C1 segment of cervical spinal cord (tissue), 14 donors: ENCODE measurements at places on chromosomes 5 and 9.
A peak's percentile ranks its signal among the peaks of the same experiment; 100 is the strongest.

GRCh38 chr5:129960831-129961230 is 56.6 kb downstream of the CHSY3 start:
- no peak for DNase-seq

DNA sequence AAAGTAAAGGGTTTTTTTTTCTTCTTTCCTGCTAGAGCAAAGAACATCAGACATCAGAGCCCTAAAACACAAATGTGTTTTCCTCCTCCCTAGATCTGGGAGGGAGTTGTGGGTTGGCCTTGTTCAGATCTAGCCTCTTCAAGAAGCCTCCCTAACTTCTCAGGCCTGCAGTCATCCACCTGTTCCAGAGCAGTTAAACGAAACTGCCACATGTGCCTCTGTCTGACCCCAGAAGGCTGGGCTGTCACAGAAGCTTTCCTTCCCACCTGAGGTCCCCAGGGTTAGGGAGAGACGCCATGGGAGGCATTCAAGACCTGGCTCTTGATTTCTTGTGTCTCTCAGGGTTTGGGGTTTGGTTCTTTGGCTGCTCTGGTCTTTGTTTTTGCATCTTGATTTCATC is 87.0 kb downstream of the DAB2IP start:
- DNase-seq = no peak

- no peak for DNase-seq
Observed at GRCh38 chr5:35890021-35891020, 33.6 kb downstream of the IL7R start.

- DNase-seq = no peak
Observed at GRCh38 chr5:169248996-169249395, 51.9 kb downstream of the SLIT3 start.

DNA sequence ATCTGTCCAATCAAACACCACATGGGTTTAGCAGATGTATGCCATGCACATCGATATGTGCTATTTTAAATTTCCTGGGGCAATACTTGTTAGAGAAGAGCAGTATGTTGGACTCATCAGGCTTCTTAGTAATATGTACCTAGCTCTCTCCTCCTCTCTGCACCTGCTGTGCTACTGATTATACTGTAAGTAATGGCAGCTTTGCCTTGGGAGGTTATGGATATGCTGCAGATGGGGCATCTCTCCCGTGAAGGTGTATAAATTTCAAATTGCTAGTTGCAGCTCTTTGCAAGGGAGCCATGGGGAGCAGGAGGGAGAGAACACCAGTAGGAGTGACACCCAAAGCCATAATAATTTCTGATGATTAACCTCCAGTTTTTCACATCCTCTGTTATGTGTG is 101.5 kb downstream of the SPATA31D1 start:
- no peak for DNase-seq

DNA sequence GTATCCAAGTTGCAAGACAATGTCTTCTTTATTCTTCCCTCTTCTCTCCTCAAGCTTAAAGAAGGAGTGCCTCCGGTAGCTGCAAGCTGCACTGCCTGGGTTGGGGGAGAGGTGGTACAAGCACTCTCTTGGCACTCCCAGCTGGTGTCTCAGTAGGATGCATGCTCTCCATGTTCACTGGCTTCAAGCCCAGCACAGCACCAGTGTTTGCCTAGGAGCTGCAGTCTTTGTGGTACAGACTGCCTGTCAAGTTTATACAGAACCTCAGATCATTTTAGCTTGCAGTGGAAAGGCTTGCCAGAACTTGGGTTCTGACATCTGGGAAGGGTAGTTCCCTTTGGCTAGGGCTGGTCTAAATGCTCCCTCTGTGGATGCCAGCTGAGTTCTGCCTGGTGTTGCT is 505.6 kb downstream of the MAN2A1 start:
- DNase-seq = no peak

GRCh38 chr9:115327436-115328122 is 209.6 kb upstream of the TNC start:
- no peak for DNase-seq

DNA sequence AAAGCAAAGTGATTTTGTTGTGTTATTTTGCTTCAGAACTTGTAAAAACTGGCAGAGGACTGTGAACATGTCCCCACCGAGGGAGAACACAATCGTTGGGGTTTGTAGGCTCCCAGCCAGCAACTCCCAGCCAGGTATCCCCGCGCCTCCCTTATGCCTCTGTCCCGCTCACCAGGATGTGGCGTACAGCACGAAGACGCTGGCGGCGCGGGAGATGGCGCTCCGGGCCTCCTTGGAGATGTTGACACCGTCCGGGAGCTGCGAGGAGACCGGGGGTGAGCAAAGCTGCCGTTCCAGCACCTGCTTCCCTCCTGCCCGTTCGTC is 630 bp downstream of the POLE3 start:
- no peak for DNase-seq

GRCh38 chr5:150340614-150341255 is 16.8 kb upstream of the TCOF1 start:
- no peak for DNase-seq

DNA sequence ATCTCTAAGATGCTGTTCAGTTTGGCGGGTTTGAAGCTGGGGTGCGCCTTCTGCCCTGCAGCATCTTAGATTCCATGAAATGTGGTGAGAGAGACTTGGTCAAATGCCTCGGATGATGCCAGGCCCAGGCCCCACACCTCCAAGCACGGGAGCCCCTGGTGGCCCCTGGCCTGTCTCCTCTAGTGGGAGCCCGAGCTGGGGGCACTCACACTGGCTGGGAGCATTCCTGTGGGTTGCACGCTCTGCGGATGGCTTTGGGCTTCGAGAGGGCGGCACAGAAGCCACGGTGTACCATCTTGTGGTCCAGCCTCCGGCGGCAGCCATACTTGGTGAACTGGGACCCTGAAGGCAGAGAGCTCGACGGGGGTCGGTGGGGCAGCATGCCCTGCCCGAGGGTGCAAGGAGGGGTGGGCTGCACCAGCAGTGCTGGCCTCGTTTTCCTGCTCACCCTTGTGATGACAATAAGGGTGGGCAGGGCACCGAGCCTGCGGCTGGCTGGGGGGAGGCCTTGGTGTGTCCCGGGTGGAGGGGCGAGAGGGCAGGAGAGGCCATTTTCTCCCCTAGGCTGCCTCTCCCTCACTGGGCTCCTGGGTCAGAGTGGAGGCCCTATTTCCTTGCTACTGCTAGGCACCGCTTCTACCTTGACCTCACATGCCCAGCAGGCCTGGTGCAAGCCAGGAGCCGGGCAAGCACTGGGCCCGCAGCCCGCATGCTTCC is 65.8 kb downstream of the ZNF354C start:
- no peak for DNase-seq

DNA sequence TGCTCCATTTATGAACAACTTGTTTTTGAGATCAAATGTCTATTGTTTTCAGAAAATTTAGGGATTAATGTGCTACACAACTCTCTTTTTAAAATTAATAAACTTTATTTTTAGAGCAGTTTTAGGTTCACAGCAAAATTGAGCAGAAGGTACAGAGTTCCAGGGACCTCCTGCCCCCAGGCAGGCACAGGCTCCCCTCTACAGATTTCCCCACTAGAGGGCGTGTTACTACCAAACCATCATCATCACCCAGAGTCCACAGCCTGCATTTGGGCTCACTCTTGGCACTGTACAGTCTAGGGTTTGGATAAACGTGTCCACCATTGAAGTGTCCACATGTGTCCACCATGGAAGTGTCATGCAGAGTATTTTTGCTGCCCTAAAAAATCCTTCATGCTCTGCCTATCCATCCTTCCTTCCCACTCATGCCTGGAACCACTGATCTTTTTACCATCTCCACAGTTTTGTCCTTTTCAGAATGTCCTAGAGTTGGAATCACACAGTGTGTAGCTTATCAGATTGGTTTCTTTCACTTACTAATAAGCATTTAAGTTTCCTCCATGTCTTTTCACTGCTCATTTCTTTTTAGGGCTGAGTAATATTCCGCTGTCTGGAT is 61.7 kb downstream of the MRPL36 start:
- no peak for DNase-seq

DNA sequence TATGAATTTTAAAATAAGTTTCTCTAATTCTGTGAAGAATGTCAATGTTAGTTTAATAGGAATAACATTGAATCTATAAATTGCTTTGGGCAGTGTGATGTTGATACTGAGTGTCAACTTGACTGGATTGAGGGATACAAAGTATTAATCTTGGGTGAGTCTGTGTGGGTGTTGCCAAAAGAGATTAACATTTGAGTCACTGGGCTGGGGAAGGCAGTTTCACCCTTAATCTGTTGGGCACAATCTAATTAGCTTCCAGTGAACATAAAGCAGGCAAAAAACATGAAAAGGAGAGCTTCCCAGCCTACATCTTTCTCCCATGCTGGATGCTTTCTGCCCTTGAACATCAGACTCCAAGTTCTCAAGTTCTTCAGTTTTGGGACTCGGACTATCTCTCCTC is 832.0 kb upstream of the ARRDC3 start:
- DNase-seq = no peak

DNA sequence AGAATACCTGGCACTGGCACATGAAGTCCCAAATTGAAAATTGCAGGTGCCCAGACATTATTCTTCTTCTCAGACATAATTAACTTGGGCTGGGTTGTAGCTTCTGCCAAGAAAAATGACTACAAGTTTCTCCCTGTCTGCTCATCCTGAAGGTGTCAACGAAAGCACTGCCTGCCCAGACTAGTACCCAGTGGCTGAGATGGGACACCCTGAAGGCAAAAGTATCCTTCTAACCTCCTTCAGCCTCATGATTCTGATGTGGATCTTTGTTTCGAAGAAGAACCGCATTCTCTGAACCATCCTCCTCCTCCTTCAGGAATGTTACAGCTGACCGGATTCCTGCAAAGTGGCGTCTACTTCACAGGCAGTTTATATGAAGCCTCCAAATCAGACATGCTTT is 161.1 kb upstream of the FST start:
- no peak for DNase-seq

- no peak for DNase-seq
Observed at GRCh38 chr9:124386201-124386600, 29.0 kb downstream of the PSMB7 start.

GRCh38 chr5:135053989-135054388 is 20.0 kb upstream of the PITX1 start:
- no peak for DNase-seq

DNA sequence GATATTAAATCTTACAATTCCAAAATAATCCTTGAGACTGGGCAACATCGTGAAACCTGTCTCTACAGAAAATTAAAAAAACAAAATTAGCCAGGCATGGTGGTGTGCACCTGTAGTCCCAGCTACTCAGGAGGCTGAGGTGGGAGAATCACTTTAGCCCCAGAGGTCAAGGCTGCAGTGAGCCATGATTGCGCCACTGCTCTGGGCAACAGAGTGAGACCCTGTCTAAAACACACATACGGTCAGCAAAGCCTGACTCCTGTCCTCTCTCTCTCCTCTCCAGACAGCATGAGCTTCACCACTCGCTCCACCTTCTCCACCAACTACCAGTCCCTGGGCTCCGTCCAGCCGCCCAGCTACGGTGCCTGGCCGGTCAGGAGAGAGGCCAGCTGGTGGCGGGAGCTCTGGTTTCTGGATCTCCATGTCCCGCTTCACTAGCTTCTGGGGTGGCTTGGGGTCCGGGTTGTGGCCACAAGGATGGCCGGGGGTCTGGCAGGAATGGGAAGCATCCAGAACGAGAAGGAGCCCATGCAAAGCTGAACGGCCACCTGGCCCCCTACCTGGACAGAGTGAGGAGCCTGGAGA is 9.0 kb upstream of the PDCL start:
- no peak for DNase-seq

DNA sequence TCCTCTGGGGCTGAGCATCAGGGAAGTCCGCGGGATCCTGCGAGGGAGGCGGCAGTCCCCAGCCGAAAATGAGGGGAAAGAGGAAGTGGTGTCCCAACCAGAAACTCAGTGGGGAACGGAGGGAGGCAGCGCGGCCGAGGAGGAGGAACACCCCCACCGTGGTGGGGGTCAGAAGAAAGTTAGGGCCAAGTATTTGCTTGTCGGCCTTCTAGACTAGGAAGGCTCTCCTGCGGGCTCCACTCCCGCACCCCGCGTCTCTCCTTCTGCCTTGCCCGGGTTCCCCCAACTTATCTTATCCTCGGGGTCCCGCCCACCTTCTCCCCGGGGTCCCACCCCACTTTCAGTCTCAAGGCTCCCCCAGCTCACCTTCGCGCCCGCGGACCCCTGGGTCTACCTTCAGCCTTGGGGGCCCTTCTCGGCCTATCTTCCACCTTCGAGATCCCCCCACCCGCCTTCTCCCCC is 557 bp upstream of the PHF2 start:
- DNase-seq = peak; percentile 44

DNA sequence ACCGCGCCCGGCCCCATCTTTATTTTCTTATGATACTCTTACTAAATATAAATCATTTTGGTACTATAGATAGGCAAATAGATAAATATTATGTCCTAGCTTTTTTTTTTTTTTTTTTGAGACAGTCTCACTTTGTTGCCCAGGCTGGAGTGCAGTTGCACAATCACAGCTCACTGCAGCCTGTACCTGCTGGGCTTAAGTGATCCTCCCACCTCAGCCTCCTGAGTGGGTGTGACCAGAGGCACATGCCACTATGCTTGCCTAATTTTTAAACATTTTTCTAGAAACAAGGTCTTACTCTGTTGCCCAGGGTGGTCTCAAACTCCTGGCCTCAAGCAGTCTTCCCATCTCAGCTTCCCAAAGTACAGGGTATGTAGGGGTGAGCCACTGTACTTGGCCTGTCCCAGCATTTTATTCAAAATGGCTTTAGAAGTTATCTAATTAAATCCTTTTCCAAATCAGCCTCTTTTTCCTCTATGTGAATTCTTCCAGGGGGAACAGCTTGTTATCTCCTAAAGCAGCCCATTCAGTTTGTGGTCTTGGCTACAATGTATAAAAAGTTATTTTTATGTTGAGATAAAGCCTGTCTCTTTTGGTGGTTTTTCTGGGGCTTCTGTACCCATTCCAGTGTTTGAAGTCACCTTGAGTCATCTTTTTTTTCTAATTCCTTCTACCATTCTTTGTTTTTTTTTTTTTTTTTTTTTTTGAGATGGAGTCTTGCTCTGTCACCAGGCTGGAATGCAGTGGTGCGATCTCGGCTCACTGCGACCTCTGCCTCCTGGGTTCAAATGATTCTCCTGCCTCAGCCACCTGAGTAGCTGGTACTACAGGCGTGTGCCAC is 12.1 kb downstream of the MELK start:
- no peak for DNase-seq
